NCI-H2107 (cell line): ENCODE measurements at places on chromosomes 6 and 20.

GRCh38 chr6:91874971-91875370 lies 1288.1 kb upstream of the MAP3K7 start:
- no peak for DNase-seq

- DNase-seq, result no peak
These were observed 126.5 kb upstream of the RIPOR2 start for GRCh38 chr6:25062070-25062811.

GRCh38 chr6:56624046-56624727 lies 18.5 kb downstream of the DST start:
- DNase-seq, result no peak

GRCh38 chr6:160438481-160438880 lies 90.3 kb downstream of the SLC22A3 start:
- DNase-seq, result no peak
